ENCODE measurements at places on chromosomes 7 and 10.

GRCh38 chr7:7820409-7820808 is 102.0 kb upstream of the RPA3 start:
- no peak for DNase-seq

DNA sequence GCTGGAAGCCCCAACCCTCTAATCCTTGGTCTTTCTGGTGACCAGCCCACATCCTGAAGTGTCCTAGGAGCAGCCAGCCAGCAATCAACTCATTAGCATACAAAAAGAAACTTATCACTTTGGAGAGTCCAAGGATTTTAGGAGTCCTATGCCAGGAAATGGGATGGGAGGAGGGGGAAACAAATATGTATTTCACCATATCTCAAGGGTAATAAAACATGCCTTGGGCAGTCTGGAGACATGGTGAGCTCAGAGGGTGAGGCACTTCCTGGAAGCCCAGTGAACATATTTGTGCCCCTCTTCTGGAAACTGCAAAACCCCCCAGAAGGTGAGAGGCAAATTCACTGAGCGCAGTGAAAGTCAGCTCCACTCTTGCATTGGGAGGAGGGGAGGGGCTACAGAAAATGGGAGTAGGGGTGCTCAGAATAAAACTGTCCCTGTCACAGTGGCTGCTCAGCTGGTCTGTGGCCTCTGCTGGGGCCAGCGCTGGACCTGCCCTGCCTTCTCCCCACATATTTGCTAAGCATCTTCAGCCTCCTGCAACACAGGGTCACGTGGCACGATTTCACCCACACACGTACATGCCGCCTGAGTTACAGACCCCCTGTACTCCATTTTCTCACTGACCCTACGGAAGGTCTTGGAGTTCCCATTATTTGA is 17.7 kb upstream of the ZMIZ1 start:
- DNase-seq, result peak; percentile 35

GRCh38 chr7:44259547-44260457 is 59.0 kb downstream of the YKT6 start:
- DNase-seq, result peak; percentile 93

DNA sequence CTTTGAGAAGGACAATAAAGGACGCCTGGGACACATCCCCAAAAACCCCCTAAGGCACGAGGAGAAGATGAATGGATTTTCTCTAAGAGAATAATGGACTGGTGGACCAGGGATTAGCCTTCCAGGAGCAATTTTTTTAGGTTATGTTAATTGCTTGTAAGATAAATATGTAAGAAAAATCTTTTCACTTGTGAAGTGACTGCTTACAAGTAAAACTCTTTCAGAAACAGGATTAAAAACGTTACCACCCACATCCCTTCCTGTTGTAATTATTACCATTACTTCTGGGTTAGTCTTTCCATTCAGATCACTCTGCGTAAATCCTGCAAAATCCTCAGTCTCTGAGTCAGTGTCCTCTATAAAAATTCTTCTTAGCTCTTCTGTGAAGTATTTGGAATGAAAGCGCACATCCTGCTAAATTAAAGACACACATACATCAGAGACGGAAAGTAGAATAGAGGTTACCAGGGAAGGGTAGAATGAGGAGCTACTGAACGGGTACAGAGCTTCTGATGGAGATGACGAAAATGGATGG is 34.3 kb downstream of the CDCA7L start:
- DNase-seq, result no peak

GRCh38 chr10:72375585-72375984 is 20.9 kb upstream of the DNAJB12 start:
- DNase-seq, result no peak

- DNase-seq, result no peak
These were observed 103.0 kb downstream of the PTEN start for GRCh38 chr10:87966459-87966858.

- DNase-seq, result no peak
These were observed 49.7 kb downstream of the CDK14 start for GRCh38 chr7:90645784-90646183.

Data from posterior vena cava (tissue), 2 donors.